ENCODE measurements at places on chromosomes 2 and 18.

DNA sequence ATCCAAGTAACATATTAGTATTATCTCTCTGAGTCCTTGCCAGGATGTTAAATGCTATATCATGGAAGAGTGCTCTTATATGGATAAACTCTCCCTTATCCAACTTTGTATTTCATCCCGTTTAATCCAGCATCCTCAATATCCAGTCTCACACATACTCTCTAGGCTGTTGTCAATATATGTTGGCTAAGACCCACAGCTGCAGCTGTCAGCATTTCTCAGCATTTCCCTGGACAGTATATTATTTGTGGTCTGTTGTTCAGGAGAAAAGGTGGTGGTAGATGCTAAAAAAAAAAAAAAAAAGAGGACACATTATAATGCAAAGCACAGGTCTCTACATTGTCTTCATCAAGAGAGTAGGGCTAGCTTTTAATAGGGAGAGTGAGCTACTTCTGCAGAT is 1368.0 kb upstream of the ZEB2 start:
- no peak for DNase-seq

GRCh38 chr2:176154576-176155252 is 2.4 kb upstream of the HOXD3 start:
- DNase-seq, result no peak

- no peak for DNase-seq
Observed at GRCh38 chr2:8578335-8579244, 103.3 kb upstream of the ID2 start.

DNA sequence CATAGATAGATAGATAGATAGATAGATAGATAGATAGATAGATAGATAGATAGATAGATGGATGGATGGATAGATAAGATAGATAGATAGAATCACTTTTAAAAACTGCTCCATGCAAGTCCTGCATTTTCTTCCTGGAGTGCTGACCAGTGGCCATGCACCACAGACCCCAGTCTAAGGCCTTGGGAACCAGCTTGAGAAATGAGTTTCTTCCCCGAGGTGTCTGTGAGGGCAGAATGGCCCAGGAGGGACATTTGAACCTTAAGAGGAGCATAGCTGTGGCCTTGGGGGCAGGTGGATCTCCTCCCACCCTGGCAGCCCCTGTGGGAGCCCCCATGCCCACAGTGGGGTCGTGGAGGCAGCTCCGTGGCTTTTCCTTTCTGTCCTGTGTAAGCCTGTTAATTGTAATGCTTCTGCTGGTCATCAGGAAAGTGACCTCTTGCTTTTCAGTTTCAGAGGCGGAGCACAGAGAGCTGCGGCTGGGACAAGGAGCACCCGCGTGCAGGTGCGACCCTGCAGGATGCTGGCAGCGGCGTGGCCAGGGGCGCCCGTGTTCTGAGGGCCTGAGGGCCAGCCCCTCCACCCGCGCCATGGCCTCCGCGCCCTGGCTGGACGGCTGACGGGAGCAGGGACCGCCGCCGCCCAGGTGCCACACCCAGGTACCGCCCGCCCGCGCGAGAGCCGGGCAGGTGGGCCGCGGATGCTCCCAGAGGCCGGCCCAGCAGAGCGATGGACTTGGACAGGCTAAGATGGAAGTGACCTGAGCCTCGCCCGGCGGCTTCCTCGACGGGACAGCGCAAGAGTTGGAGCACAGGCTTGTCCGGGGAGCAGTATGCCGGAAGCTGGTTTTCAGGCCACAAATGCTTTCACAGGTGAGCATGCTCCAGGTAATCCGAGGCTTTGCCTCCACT is 168.6 kb downstream of the LDLRAD4 start:
- no peak for DNase-seq

- no peak for DNase-seq
Observed at GRCh38 chr2:168469281-168469988, 13.4 kb downstream of the CERS6 start.

DNA sequence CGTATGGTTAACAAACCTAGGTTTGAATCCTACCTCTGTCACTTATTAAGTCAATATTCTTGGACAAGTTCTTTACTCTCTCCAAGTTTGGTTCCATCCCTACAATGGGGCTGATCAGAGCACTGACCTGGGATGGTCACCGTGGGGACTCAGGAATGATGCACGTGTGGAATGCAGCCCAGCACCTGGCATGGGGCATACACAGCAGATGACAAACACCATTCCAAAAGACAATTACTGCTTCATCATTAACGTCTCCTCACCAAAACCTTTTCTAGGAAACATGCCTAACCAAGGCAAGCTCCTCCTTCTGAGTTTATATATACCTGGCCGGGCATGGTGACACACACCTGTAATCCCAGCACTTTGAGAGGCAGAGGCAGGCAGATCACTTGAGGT is 532.9 kb upstream of the ID2 start:
- DNase-seq, result no peak

DNA sequence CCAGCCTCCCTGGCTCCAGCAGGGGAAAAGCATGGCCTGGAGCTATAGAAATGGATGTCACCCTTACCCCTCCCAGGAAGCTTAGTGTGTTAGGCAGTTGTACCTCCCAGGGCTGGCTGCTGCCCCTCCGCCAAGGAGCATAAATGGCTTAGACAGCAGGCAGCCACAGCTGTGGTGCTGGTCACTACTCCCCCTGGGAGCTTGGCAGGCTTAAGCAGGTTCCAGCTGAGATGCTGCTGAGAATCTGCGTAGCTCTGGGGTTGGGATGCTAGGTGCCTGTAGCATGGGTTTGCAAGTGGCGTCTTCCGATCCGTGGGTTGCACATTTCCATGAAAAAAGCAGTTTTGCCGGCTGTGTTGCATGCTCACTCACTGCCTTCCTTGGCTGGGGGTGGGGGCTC is 369.7 kb downstream of the CTNNA2 start:
- no peak for DNase-seq

DNA sequence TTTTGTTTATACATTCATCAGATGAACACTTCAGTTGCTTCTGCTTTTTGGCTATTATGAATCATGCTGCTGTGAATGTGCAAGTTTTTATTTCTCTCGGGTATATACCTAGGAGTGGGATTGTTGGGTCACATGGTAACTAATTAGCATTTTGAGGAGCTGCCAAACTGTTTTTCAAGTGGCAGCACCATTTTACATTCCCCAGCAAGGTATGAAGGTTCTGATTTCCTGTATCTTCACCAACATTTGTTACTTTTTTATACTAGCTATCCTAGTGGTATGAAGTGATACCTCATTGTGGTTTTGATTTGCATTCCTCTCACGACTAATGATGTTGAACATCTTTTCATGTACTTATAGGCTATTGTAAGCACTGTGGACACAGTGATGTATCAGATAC is 53.9 kb downstream of the DYNC1I2 start:
- DNase-seq, result peak; percentile 43

GRCh38 chr2:241965931-241966412 is 96.4 kb downstream of the RTP5 start:
- DNase-seq, result peak; percentile 98

GRCh38 chr2:170229125-170229524 is 51.2 kb downstream of the MYO3B start:
- no peak for DNase-seq

GRCh38 chr2:123993728-123994323 is 31.3 kb upstream of the CNTNAP5 start:
- DNase-seq, result peak; percentile 8

DNA sequence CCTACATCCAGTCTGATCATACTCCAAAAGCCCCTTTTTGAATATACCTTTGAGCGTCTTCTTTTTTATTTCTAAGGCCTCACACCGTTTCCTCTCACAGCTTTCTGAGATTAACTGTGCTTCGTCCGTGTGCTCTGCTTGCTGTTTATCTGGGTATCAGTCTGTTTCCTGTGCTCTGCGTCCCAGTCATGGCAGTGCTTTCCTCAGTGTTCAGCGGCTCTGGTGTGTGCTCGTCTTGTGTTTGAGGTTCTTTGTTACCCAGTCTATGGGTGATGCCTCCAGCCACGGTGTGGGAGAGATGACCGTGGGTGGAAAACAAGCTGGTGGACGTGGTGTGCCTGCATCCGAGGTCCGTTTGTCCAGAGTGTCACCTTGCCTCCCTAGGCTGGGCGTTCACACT is 33.6 kb upstream of the BIN1 start:
- no peak for DNase-seq

GRCh38 chr2:27773959-27774358 is 2.4 kb downstream of the MRPL33 start:
- no peak for DNase-seq

DNA sequence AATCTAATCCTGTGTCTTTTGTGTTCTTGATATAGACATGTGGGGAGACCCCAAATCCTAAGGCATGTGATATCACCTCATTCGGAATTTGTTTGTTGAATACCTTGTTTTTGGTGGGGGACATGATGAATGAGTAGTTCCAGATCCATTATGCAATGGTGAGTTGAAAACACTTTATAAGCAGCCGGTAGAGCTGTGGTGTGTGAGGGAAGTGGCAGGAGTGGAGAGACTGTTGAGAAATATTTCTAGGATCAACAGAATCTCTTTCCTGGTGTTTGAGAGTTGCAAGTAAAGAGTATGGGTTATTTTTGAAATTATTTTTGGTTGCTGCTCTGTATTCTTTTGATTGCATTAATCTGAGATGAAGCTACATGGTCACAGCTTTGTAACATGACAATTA is 34.4 kb downstream of the LHCGR start:
- no peak for DNase-seq

DNA sequence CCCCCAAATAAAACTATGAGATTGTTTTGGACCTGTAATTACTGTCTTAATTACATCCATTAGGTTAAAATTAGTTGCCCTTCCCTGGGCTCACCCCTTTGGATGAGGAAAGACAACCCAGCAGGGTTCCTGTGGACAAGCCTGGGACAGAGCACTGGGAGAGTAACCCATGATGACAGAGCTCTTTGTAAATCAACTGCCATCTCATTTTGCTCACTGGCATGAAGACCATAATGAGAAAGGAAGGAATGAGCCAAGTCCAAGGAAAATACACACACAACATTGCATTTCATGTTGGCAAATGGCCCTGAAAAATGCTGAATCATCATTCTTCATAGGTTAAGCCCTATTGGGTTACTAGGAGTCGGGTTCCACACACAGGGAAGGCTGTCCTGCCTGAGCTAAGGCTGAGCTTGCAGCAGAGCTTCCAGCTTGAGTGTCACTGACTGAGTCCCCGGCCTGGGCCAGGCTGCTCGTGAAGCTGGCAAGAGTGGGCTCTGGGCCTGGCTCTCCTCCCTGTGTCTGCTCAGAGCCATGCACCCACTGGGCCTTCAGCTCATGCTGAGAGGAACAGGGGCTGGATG is 94.1 kb upstream of the ACAA2 start:
- DNase-seq, result no peak

- no peak for DNase-seq
Observed at GRCh38 chr18:36041146-36041545, 26.2 kb downstream of the RPRD1A start.

GRCh38 chr18:36120297-36120696 is 8.8 kb downstream of the SLC39A6 start:
- no peak for DNase-seq

DNA sequence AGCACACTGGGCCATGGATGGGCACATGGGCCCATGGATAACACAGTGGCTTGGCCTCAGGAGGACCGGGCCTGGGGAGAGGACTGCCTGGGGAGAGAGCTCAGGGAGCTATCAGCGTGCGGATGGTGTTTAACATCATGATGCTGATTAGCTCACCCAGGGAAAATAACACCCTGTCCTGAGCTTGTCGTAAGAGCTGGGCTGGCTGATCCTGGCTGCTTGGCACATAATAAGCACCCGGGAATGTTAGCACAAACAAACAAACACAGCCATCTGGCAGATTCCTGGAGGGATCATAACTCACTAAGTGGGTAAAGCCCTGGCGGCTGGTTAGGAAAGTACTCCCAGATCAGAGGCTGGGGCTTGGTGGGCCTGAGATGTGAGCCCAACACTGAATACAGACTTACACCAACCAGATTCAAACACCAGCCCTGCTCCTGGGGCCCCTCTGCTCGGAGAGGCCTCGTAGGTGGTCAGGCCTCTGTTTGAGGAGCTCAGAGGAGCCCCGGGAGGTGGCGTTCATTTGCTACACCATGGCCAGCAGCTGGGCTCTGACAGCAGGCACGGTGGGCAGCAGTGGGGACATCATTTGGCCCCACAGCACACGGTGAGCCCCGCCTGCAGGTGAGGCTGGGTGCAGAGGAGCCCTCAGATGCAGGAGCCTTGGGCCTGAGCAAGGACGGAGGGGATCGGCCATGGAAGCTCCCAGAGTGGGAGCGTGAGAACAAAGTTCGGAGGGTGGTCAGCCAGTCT is 193.4 kb upstream of the HDAC4 start:
- DNase-seq, result no peak

GRCh38 chr18:398935-399630 is 101.4 kb downstream of the COLEC12 start:
- peak; percentile 31 for DNase-seq

DNA sequence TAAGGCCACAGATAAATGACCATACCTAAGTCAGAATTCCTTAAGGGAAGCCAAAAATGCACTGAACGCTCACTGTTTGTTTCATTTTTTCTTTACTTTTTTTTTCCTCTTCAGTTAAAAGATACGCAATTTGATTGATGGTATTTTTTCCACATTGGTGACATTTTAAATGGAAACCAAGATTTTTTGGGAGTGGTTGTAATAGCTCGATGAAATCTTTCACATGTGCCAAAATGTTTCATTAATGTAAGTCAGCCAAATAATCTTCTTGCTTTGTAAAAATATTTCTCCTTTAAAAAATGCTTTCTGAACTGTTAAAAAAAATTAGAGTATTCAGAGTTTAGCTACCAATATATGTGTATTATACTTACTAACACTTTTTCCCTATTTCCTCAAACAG is 339.8 kb downstream of the ZEB2 start:
- no peak for DNase-seq

DNA sequence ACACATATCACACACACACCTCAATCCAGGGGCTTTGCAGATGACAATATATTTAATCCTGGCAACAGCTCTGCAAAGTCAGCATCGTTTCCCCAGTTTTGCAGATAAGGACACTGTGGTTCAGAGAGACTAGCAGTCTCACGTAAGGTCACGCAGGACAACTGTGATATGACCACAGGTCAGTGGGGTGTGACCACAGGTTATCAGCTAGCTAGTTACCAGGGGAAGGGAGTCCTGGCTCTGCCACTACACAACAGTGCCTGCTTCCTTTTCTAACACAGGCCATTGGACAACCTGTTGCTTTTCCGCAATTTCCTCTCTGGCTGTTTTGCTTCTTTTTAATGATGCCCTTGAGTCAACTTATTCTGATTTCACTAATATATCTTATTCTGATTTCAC is 33.3 kb downstream of the RBMS1 start:
- DNase-seq, result no peak

GRCh38 chr2:147679955-147680531 is 164.8 kb upstream of the ACVR2A start:
- DNase-seq, result no peak

- no peak for DNase-seq
Observed at GRCh38 chr2:30752811-30753210, 54.4 kb downstream of the CAPN13 start.

DNA sequence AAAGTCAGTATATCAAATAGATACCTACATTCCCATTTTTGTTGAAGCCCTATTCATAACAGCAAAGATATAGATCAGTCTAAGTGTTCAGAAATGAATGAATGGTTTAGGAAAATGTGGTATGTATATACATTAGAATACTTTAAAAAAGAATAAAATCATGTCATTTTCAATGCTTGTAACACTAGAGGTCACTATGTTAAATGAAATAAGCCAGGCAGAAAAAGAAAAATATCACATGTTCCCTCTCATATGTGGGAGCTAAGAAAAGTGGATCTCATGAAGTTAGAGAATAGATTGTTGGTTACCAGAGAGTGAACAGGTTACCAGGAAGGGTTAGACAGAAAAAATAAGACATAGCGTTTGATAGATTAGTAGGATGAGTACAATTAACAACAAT is 1111.0 kb upstream of the SLC39A10 start:
- peak; percentile 18 for DNase-seq
